Natural killer cell (primary cell): ENCODE measurements at places on chromosomes 2 and 18.
A peak's percentile ranks its signal among the peaks of the same experiment; 100 is the strongest.

DNA sequence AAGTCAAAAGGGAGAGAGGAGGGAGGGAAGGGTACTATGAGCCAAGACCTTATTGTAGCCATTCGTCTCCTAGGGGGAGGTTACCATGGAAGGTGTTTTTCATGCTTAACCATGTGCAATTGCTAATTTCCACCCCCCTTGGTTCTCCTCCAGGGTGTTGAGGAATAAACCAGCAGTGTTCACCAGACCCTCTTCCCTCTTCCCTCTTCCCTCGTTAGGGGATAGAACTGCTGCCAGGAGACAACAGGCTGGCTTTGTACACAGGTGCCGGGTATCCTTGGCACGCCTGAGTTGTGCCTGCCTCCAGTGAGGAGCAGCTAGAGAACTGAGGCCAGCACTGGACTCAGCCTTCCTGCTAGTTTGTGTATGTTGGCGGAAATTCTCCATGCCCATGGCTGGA is 41.1 kb upstream of the ARL5A start:
- no peak for DNase-seq

DNA sequence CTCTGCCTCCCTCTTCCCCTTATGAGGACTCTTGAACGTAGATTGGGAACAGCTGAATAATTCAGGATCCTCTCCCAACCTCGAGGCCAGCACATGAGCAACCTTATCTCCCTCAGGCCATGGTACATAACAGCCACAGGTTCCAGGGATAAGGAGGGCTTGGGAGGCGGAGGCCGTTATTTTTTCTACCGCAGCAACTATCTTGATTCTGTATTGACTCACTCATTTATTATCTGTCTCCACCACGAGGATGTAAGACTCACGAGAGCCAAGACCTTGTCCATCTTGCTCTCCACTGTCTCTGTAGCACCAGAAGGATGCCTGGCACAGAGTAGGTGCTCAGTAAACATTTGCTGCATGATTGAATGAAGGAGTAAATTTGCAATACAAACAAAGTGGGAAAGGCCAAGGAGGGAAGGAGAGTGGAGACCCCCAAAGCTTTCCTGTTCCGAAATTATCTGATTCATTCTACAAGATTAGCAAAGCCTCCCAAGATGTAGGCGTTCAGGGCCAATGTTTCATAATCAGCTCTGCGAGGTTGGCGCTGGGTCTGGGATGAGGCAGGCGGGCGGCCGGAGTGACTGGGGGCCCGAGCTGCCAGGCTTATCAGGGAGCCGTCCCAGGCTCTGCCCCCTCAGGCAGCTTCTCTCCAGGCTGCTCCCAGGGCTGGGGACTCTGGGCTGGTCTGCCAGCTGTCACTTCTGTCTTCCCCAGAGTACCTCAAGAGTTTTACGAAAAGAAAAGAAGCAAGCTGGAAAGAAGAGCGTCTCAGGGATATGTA is 31.6 kb downstream of the INPP5D start:
- DNase-seq, result no peak

DNA sequence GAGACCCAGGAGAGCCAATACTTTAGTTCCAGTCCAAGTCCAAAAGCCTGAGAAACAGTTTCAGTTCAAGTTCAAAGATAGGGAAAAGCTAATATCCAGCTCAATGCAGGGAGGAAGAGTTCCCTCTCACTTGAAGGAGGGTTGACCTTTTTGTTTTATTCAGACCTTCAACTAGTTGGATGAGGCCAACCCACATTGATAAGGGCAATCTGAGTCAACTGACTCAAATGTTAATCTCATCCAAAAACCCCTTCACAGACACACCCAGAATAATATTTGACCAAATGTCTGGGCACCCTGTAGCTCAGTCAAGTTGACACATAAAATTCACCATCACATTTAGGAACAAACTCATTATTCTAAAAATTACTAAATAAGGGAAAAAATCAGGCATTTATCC is 246.8 kb downstream of the METTL4 start:
- DNase-seq, result no peak

DNA sequence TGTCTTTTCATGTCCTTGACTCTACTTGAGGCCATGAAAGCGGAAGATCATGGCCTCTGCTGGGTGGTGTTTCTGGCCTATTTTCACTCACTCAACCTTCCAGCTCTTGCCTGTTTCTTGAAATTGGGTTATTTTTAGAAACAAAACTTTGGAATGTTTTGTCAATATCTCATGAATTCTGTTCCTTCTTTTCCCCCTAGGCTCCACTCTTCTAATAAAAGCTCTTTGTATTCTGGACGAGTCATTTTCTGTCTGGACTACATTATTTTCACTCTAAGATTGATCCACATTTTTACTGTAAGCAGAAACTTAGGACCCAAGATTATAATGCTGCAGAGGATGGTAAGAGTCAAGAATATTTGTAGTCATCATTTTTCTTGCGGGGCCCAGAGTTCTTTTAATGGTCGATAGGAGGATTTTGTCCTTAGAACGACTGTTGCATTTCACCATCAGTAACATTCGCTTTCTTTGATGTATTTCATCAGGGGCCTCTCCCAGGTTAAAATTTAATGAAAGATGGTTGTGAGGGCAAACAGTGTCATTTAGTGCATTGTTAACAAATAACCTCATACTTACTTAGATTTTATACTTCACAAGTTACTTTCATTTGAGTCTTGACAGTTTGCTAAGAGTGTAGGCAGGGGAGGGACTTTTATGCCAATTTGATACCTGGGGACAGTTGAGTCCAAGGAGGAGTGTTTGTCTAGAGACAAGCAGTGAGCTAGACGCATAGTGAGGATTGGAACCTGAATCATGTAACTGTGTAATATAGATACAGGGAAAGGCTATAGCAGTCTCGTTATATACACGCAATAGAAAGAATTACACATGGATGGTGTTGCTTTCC is 64.6 kb downstream of the TRPM8 start:
- DNase-seq, result no peak

DNA sequence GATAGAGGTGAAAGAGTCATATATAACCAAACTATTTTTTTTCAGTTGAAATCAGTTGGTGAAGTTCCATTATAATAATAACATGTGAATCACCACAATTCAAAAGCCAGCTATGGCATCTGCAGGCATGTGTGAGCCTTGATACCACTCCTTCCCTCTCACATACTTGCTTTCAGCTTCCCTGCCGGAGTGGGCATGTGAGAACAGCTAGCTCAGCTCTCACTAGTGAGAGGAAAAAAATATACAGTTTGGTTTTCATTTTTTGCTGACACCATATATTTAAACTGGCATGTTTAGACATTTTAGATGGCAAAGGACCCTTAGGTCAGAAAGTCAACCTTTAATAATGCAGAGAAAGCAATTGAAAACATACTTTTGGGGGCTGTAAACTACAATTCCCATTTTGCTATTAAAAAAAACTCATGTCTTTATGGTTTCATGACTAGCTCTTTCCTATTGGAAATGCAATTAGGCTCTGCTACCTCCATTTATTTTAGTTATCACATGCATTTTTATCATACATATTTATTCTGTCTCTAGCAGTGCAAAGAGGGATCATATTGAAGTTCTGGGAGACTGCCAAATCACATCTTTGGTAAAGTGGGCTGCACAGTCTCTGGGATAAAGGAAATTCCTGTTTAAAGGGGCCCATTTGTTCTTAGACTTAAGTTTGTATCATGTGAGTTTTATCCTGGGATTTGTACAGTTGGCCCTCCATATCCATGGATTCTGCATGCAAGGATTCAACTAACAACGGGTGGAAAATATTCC is 33.2 kb upstream of the SLC40A1 start:
- DNase-seq, result no peak

DNA sequence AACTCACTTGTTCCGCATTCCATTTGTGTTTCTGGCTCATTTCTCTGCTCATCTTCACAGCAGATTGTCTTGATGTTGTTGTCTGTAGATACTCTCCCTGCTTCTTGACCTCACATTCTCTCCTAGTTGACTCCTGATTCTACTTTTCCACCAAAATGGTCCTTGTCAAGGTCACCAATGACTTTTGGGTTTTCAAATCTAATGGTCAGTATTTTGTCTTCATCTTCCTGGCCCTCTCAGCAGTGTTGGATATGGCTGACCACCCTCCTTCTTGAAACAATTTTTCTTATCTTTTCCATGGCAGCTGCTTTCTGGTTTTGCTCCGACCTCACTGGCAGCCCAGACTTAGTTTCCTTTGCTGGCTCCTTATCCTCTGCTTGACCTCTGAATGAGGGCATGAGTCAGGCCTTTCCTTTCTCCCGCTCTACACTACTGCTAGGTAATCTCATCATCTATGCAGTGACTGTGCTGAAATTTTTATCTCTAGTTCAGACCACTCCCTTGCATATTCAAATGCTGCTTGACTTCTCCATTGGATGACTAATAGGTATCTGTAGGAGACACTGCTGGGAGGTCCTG is 386.6 kb upstream of the SPRED2 start:
- no peak for DNase-seq

GRCh38 chr2:39050109-39050508 is 70.7 kb downstream of the SOS1 start:
- no peak for DNase-seq

GRCh38 chr2:217851191-217852020 is 151.4 kb downstream of the TNS1 start:
- DNase-seq, result no peak

- DNase-seq, result no peak
These were observed 208.4 kb downstream of the HDAC4 start for GRCh38 chr2:239192456-239192855.

DNA sequence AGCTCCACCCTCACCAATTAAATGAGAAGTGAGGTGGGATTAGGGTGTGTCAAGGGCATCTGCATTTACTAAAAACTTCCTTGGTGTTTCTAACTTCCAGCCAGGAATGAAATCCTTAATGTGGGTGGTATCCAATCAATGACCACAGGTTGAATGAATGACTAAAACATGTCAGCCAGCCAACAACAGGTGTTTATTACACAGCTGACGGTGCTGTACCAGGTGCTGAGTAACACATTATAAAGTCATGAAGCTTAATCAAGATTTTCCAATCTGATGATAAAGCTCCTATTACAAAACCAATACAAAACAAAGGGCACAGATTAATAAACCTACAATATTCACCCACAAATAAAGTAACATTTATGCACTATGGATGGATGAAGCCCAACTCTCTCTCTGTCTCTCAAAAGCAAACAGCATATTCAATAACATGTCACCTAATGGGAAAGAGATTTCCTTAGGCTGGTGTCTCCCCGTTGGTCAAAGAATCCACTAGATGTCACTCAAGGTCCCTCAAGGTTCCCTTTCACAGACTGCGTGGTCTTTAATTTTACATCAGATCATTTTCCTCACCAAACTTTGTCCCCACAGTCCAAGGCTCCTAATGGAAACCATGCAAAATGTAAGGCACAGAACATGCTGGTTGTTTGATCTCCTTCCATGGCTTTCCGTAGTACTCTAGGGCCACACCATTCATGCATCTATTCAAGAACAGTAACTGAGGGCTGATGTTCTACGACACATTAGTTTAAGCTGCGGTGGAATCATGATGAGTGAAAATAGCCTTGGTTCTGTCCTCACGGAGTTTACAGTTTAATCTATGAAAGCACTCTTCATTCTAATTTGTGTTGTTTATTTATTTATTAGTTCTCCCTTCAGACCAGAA is 6.4 kb upstream of the PTPN4 start:
- DNase-seq, result peak; percentile 80

DNA sequence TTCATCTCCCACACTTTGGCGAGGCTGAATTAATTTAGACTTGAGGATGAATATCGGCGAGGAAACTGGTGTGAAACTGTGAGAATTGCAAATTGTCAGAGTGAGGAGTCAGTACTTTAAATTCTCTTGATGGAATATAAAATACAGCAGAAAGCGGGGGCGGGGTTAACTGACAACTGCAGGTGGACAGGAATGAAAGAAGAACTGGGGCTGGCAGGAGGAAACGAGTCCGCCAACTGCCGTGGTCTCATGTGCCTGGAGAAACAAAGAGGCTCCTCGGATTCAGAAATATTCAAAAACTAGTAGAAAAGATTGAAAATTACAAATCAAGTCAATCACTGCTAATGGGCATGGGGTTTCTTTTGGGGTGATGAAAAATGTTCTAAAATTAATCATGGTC is 44.3 kb downstream of the MOGAT1 start:
- no peak for DNase-seq

GRCh38 chr18:80179857-80180558 is 67.3 kb downstream of the PARD6G start:
- no peak for DNase-seq

- no peak for DNase-seq
These were observed 223.3 kb upstream of the ATP5MC3 start for GRCh38 chr2:175404839-175405238.

GRCh38 chr2:229265727-229266126 is 5.4 kb downstream of the PID1 start:
- no peak for DNase-seq

GRCh38 chr2:124534028-124534427 is 508.9 kb downstream of the CNTNAP5 start:
- no peak for DNase-seq

GRCh38 chr2:181046833-181047232 is 66.4 kb downstream of the UBE2E3 start:
- DNase-seq, result no peak

GRCh38 chr2:127041259-127041970 is 65.5 kb downstream of the BIN1 start:
- DNase-seq, result no peak

DNA sequence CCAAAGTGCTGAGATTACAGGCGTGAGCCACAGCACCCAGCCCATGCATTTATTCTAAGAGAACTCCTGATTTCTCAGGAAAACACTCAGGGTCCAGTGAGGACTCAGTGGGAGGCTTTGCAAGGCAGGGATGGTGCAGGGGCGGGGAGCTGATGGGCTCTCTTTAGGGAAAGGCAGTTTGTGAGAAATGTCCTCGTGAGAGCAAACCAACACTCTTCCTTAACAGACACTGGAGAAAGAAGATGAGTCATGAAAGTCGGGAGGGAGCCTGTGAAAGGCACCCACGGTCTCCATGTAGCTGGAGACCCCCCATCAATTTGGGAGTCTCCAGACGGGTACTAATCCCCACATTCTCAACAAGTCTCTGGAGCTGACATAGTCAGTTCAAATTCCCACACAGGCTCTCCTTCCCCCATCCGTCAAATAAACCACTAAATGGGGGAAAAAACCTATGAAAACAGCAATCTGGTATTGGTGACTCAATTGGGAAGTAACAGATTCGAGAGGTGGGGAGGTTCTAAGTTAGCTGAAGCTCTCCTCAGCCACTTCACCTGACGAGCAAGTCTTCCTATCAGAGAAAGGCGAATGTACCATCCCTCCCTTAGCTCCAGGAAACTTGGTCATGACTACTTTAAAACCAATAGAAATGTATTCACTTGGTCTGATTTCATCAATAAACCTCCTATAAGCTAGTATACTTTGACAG is 11.0 kb upstream of the CREG2 start:
- no peak for DNase-seq

DNA sequence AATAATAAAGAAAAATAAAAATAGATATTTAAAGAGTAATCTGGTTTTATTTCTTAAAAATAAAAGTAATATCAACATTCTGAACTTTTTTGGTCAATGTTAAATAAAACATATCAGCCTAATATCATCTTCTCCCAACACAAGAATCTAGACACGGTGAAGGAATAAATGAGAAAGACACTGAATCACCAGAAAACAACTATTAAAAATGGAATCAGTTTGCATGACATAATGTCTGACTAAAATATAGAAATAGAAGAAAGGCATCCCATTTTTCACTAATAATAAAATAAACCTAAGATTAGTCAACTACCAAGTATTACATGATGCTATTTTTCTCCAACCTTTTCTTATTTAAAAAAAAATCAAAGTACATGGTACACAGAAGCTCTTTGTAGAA is 30.8 kb upstream of the TNFAIP6 start:
- DNase-seq, result no peak
